Stimulated activated CD4-positive, alpha-beta T cell treated with anti-CD3 and anti-CD28 coated beads, Interleukin-1b, Interleukin-23, amount 100 ng/mL, for 4 hours (primary cell): ENCODE measurements at places on chromosomes 4 and X.

DNA sequence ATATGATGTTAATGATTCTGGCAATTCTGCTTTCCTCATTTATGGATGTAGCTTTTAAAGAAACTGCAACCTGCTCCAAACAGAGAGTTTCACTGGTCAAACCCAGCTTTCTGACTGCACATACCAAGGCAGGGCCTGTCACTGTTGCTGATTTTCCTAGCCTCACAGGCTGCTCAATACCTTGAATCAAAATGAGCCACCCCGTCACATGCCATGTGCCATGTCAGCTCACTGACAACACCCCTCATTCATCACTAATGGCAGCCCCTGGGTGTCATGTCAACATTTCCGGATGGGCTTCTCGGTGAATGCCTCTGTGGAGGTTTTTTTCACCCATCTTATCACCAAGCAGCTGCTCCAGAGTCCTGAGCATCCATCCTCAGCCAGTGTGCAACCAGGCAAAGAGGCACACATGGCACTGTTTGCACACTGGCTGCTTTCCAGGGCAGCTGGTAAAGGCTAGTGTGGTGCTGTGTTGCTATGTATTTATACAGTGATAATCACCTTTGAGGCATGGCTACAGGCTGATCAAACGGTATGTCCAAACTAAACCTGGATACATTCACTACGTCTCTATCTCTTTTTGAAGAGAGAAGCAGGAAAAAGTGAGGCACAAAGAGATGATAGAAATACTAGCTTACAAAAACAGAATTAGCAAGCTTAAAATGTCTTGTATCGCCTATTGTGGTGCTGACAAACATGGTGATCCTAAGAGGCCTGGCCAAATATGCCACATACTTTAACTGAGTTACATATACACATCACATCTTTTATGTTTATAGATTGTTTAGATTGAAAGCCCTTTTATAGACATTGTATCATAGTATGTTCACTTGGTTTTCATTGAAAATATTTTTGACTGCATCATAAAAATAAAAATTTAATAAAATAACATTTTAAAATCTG is 94.6 kb upstream of the INPP4B start:
- DNase-seq = no peak

GRCh38 chr4:140861359-140862176 is 105.4 kb upstream of the TBC1D9 start:
- DNase-seq = no peak

GRCh38 chr4:168853770-168854169 is 156.3 kb downstream of the CBR4 start:
- no peak for DNase-seq

DNA sequence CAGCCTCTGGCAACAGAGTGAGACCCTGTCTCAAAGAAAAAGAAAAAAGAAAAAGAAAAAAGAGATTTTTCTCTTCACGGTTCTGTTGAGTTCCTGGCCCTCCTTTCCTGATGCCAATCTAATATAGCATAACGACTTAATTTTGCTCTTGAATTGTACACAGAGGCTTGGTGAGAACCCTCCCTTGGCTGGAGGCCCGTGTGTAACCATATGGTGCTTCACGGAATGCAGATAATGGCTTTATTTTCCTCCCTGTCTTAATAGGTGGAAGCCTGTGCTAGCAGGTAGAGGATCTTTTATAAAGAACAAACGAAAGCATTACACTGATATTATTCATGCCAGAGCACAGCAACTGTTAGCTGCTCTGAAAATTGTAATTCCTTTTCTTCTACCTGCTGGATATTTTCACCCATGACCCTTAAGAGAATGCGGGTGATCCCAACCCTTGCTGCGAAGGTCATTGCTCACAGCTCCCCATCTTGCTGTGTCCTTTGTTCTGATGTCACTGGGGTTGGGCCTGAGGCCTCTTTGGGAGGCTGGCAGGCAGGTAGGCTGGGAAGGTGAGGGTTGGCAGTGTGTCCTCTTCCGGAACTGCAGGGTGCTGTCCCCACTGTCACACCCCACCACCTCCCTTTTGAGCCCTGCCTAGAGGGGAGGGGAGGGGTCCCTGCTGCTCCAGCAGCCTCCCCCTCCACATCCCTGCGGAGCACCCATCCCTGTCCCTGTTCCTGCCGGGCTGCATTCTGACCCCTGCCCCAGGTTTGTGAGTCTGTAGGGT is 83.8 kb upstream of the STOX2 start:
- no peak for DNase-seq

- no peak for DNase-seq
These were observed 169.8 kb downstream of the NHS start for GRCh38 chrX:17544821-17545220.

DNA sequence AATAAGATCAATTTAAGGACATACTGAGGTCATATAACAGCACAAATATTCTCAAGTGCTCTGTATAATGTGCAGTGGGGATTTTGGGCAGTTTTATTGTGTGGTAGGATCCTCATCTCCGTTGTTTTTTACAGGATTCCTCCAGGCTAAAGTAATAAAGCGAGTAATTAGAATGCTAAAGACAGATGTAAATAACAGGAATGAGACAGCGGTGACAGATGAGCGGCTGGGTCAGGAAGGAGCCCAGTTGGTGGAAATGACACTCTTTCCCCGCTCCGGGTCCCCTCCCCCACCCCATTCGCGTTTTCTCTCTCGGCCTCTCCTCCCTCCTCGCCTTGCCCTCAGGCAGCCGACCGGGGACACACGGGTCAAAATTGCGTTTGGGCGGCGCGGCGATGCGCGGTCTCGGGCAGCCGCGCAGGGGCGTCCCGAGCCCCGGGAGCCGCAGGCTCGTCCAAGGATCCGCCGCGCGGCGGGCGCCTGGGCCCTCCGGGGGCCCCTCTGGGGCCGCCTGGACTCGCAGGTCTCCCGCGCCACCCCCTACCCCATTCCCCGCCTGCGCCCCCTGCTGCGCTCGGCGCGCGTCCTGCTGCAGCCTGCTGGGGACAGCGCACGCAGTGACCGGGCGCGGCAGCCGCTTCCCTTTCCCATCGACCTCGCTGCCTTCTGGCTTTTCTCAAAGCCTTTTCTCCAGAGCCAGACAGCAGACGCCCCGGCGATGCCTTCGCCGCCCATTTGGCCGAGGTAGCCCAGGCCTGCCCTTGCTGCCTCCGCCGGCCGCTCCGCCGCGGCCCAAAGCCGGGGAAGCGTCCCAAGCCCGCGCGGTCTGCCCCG is 16.2 kb downstream of the POU4F2 start:
- DNase-seq = no peak

- no peak for DNase-seq
These were observed 72.6 kb downstream of the METTL14 start for GRCh38 chr4:118757761-118758251.

DNA sequence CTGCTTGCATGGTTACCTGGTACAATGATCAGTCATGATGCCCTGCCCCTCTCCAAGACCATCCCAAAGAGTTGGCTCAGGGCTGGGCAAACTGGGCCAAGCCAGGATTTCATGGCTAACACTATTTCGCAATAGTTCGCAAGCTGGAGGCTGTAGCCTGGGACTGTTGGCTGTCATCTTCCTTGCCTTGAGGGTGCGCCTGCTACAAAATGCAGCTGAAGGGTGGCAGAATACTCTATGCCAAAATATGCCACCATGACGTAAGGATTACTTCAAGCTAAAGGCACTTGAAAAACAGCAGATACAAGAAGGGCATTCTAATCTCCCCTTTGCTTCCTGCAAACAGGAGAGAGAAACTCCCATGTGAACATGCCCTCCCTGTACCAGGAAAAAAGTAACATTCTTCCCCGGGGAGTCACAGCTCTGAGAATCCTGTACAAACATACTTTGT is 21.0 kb downstream of the SAT1 start:
- no peak for DNase-seq

DNA sequence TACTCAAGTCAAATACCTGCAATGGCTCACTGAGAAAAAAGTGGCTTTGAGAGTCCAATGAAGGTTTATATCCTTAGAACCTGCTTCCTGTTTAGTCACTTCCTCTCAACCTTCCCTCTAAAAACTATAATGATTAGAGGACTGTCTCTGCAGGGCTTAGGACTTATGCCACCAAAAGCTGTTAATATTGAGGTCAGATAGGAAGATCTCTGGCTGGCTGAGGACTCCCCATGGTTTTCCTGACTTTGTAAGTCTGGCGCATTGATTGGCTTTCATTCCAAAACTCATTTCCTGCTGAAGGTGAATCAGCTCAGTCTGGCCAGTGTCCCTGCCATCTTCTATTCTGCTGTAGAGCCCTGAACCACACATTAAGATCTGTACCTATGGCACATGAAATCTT is 140.9 kb upstream of the ANK2 start:
- DNase-seq = no peak

DNA sequence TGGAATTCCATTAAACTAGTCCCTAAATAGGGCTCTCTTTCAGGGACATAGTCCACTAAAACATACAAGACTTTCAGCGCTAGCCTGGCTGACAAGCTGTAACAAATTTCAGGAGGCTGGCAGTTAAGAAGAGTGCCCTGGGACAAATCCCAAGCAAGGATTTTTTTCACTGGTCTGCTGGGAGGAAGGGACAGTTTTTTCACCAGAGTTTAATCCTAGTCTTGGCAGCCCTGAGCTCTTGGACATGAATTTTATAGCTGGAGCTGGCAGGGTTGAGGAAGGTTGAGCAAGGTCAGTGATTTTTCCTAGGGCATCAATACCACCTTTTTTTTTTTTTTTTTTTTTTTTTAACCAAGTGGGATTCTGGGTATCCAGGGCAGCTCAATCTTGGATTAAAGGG is 184.4 kb downstream of the SH2D1A start:
- no peak for DNase-seq

GRCh38 chr4:26088433-26088928 is 174.5 kb downstream of the SMIM20 start:
- DNase-seq = no peak

GRCh38 chrX:599837-600715 is 30.5 kb upstream of the SHOX start:
- DNase-seq = no peak

DNA sequence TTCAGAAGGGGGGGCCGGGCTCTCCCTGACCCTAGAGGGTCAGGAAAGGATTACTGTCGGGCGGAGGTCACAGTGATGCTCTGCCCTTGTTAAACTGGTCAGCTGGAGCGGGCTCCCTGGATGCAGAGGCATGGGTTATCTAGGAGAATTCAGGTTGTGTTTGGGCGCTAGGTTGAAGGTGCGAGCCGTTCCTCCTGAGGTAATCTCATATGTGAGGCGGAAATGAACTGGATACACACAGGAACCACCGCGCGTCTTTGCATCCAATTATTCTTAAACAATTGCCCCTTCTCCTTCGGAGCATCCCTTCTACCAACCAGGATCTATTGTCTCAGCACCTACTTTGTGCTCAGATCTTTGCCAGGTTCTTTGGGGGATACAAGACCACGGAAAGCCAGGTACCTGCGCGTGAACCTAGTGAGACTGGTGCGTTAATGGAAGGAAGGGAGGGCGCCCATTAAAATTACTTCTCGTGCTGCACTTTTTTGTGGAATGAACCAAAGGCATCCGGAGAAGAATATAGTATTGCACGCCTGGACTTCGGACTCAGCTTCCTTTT is 28.4 kb downstream of the HAND2 start:
- no peak for DNase-seq

DNA sequence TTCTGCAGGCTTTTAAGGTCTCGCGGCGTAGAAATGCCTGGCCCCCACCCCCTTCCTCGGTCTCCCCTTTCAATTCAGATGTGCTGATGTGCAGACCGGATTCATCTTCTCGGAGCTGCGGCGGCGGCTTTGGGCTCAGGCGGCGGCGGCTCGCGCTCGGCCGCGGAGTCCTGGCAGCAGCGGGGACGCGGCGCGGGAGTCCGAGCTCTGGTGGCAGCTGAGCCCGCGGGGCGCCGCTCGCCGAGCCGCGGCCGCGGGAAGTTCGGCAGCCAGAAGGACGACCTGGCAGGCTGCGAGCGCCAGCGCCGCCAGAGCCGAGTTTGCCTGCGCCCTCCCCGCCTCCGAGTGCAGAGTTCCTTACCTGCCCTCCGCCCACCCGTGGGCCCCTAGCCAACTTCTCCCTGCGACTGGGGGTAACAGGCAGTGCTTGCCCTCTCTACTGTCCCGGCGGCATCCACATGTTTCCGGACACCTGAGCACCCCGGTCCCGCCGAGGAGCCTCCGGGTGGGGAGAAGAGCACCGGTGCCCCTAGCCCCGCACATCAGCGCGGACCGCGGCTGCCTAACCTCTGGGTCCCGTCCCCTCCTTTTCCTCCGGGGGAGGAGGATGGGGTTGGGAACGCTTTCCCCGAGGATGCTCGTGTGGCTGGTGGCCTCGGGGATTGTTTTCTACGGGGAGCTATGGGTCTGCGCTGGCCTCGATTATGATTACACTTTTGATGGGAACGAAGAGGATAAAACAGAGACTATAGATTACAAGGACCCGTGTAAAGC is 448 bp downstream of the TLL1 start:
- no peak for DNase-seq

DNA sequence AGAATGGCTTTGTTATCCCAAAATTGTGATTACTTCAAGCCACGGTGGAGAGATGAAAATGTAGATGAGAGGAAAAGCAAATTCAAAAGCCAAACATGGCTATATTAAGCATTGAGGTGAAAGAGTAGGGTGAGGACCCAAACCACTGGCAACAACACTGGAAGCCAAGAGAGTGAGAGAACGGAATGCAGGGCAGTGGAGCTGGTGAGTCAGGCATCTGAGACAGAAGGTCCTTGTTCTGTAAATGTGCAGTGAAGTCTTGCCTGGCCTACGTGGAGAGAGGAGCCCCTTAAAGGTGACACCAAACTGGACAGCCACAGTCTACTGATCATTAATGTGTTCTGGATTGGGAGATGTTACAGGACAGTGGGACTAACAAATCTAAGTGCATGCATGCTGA is 22.8 kb upstream of the SEC24B start:
- DNase-seq = no peak

GRCh38 chr4:110122201-110122600 is 76.2 kb downstream of the ELOVL6 start:
- no peak for DNase-seq

- no peak for DNase-seq
These were observed 168.6 kb downstream of the NSUN7 start for GRCh38 chr4:40918330-40918729.

GRCh38 chrX:154458116-154458953 is at the start of gene PLXNA3:
TSS of gene PLXNA3 (plus strand) at chrX:154458281. CDS start at chrX:154460184, 1,903 bp downstream.
- peak; percentile 55 for DNase-seq

DNA sequence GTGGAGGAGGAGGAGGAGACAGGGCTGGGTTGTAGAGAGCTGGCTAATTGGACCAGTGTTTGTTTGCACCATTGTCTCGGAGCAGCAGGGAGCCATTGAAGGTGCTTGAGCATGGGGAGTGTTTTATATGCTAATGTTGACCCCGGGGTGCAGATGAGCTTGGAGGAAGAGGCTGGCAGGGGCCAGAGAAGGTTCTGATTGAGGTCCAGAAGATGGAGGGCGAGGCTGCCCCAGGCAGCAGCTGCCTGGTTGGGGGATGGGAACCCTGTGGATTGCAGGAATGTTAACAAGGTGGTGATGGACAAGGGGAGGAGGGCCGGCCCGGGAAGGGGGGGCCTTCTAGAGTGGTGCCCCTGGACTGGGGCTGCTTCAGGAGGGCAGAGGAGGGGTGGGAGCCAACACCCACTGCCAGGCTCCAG is 18.0 kb downstream of the DOK7 start:
- DNase-seq = no peak

- DNase-seq = no peak
These were observed 119.0 kb upstream of the GNPDA2 start for GRCh38 chr4:44845309-44845708.
